ENCODE measurements at places on chromosomes 1 and 21. TPM values are rescaled to one million over a fixed set of nuclear protein-coding genes. Genes with fewer than 3 reads are reported as not detected.

DNA sequence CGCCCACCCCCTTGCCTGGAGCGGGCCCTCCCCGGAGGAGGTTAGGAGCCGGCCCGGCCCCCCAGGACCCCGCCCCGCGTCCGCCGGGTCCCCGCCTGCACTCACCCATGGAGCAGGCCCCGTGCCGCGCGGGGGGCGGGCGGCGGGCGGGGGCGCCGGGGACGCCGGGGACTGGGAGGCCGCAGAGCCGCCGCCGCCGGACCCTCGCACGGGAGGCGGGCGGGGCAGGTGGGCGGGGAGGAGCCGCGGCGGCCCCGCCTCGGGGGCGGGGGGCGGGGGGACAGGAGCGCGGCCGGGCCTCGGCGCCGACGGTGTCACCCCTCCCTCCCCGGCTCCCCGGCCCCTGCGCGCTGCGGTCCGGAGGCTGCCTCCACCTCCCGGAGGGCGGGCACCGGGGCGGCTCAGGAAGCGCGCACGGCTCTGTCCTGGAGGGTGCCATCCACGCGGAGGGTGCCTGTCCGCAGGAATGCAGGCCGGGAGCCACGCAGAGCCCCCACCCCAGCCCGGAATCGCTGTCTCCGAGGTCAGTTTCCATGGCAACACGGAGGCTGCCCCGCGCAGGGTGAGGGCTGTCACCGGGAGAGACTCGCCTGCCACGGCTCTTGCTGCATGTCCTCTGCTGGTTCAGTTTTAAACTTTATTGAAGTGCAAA lies 5.9 kb upstream of the PLEKHG5 start:
- H3K4me1 ChIP-seq = no peaks in the 10 kb centered on the region
- H3K27me3 ChIP-seq = peaks cover 12% of the 10 kb centered on the region
- H3K36me3 ChIP-seq = no peaks in the 10 kb centered on the region
- no peak overlapping the region for H3K27ac ChIP-seq

- peaks cover under 1% of the 10 kb centered on the region for H3K4me1 ChIP-seq
- H3K4me3 ChIP-seq = no peak overlapping the region
- no peaks in the 10 kb centered on the region for H3K36me3 ChIP-seq
These were observed 6.3 kb downstream of the FAAH start for GRCh38 chr1:46400421-46400820.

DNA sequence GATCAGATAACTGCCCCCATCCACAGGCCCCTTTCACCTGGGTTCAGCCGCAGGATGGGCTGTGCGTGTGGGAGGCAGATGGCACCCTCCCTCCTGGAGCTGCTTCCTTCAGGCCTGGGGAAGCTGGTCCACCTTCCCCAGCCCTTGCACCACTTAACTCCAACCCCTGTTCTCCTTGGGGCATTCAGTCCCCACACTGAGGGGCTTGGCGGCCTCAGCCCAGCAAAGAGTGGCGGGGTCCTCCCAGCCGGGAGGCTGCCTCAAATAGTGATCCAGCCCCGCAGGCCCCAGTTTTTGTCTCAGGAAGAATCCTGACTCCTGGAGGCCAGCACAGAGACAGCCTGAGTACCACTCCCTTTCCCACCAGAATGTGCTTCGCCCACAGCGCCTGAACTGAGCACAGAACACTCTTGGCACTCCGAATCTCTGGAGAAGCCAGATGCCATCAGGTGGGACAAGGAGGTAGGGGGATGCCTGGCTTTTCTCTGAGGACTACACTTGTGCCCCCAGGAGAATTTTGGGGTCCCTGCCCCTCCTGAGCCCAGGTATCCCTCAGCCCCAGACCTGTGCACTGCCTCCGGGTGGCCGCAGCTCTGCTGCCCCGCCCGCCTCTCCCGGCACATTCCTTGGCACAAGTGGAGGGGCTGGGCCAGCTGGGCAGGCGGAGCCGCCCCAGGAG lies 936 bp downstream of the PAQR6 start:
- peaks cover 12% of the 10 kb centered on the region for H3K36me3 ChIP-seq
- no peak for DNase-seq
- H3K4me1 ChIP-seq = peaks cover 9% of the 10 kb centered on the region
- peaks cover 13% of the 10 kb centered on the region for H3K27me3 ChIP-seq
- no peak overlapping the region for H3K4me3 ChIP-seq

GRCh38 chr21:15766952-15767603 lies 37.3 kb downstream of the USP25 start:
- H3K36me3 ChIP-seq = no peaks in the 10 kb centered on the region
- H3K4me1 ChIP-seq = no peaks in the 10 kb centered on the region
- H3K27me3 ChIP-seq = no peaks in the 10 kb centered on the region
- H3K4me3 ChIP-seq = no peak overlapping the region
- DNase-seq = no peak

DNA sequence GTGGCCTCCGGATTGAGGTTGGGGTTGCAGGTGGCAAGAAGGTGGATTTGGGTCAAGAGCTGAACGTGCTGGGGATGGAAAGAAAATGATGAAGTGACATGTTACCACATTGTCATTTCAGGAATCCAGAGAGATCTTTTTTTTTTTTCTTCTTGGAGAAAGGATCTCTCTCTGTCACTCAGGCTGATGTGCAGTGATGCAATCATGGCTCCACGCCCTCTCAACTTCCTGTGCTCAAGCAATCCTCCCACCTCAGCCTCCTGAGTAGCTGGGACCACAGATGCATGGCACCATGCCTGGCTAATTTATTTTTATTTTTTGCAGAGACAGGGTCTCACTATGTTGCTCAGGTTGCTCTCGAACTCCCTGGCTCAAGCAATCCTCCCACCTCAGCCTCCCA lies 80.6 kb downstream of the GON4L start:
- DNase-seq = no peak
- H3K27me3 ChIP-seq = no peaks in the 10 kb centered on the region
- no peak overlapping the region for H3K27ac ChIP-seq
- H3K4me1 ChIP-seq = no peaks in the 10 kb centered on the region
- H3K4me3 ChIP-seq = no peak overlapping the region

DNA sequence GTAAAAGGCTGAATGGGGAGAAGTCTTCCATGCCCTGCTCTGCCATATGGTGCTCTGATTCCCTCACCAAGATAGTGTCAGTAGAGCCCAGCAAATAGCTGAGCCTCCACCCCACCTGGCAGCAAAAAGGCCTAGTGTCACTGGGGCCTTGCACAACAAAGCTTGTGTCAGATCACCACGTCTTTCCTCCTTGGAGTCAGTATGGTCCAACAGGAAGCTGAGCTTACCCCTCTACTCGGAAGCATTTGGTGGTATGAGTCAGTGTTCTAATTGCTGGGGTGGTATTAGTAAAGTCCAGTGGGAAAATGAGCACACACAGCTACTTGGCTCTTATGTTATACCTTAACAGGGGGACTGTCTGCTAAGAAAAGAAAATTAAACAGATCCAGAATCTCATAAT lies 18.7 kb upstream of the RRP15 start:
- H3K36me3 ChIP-seq = no peaks in the 10 kb centered on the region
- H3K27me3 ChIP-seq = no peaks in the 10 kb centered on the region
- no peak overlapping the region for H3K27ac ChIP-seq
- H3K4me3 ChIP-seq = no peak overlapping the region
- no peaks in the 10 kb centered on the region for H3K4me1 ChIP-seq

DNA sequence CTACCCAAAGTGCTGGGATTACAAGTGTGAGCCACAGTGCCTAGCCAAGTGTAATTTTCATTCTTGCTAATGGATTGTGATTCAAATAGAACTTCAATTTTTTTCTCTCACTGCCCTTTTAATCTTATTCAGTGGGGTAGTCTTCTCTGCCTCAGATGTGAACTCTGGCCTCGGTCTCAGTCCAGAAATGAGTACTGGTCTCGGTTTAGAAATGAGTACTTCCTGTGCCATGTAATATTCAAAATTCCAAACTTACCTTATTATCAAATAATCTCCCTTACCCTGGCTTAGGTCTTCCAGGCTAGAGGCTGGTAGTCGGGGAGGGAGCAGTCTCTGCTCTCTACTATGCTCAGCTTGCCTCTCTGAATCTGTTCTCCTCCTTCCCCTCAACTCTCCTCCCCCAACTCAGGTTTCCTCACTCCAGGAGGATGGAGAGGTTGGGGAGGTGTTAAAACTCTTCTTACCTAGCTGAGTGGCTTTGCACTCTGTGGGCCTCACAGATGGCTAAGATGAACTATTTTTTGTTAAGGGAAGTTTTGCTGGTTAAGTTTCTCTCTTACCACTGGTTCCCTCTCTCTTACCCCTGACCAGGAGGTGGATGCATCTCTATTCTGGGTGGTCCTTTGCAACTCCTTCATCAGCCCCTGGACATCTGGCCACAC lies 4.8 kb upstream of the SLAMF9 start:
- H3K27ac ChIP-seq = no peak overlapping the region
- no peak overlapping the region for H3K4me3 ChIP-seq
- no peaks in the 10 kb centered on the region for H3K4me1 ChIP-seq
- H3K27me3 ChIP-seq = no peaks in the 10 kb centered on the region
- H3K36me3 ChIP-seq = no peaks in the 10 kb centered on the region

DNA sequence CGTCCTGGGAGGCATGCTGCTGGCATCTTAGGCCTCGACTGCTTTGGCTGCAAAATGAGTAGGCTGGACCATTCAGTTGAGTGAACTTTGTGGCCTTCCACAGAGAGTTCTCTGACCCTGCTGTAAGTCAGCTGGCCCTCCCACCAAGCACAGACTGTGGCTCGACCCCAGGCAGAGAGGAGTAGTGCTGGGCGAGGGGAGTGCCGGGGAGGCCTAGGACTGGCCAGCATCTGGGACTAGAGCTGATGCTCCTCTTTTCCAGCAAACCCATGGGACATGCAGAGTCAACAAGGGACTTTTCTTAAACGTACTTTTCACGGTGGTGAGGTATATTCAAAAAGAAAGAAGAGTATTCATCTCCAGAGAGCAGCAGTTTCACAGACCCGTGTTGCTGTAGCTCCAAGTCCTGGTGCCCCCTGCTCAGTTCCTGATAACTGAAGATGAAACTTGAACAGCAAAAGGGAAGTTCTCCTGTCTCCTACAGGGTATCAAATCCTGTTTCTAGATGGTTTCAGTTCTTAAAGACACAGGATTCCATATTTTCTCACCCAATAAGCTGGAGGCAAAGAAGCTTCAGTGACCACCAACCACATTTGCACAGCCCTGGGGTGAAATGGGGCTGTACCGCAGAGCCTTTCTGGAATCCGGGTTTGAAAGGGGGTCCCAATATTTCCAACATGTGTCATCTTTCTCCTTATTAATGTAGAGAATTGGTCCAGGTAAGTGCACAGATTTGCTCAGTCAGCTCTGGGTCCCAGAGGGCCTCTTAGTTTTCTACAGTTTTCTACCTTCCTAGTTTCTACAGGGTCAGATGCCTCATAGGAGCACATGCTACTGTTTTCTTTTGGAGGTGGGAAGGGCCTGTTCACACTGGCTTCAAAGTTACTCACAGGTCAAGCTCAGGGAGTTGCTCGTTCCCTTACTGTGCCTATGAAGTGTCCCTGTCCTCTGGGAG lies 20.9 kb downstream of the BATF3 start:
- no peak overlapping the region for H3K27ac ChIP-seq
- DNase-seq = no peak
- no peak overlapping the region for H3K4me3 ChIP-seq
- no peaks in the 10 kb centered on the region for H3K4me1 ChIP-seq

DNA sequence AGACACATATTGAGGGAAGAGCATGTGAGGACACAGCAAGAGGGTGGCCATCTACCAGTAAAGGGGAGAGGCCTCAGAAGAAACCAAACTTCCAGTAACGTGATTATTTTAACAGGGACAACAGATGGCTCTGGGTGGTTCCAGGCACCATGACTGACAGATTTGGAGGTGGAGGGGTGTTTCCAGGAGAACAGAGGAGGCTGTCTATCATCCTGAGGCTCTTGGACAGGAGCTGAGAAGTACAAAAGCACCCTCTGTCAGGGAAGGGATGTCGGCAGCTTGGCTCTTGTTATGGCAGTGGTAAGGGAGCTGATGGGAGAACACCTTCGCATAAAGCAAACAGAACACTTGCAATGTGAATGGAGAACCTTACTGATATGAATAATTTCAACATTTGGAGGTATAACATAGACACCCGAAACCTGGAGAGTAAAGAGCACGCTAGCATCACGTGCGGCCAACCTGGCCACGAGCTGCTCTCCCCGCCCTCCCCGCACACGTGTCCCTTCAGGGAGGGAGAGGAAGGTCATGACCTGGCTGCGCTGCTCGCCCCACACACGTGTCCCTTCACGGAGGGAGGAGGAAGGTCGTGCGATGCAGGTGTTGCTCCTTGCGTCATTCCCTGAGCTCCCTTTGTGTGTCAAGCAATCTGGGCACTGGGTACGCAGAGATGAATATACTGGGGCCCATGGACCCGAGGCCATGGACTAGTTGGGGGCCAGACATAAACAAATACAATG lies 37.5 kb upstream of the NLRP3 start:
- no peak overlapping the region for H3K4me3 ChIP-seq
- H3K36me3 ChIP-seq = no peaks in the 10 kb centered on the region
- H3K27me3 ChIP-seq = no peaks in the 10 kb centered on the region

DNA sequence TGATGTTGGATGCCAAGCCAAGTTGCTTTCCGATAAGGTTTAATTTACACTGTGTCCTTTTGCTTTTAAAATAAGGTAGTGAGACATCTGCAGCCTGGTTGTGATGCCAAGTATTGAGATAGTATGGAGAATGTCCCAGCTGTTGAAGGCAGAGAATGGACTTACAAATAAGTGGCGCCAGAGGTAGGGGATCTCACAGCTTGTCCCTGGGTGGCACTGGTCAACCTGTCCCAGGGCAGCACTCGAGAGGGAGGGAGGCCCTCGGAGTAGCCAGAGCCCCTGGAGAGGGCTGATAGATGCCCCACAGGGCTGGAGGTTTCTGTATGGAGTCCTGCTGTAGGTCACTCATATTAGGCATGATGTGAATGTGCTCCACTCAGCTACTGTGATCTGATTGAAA lies 98.5 kb downstream of the GALNT2 start:
- no peaks in the 10 kb centered on the region for H3K4me1 ChIP-seq
- DNase-seq = no peak
- H3K27me3 ChIP-seq = no peaks in the 10 kb centered on the region
- no peak overlapping the region for H3K4me3 ChIP-seq

- no peaks in the 10 kb centered on the region for H3K36me3 ChIP-seq
- no peak overlapping the region for H3K4me3 ChIP-seq
- no peak for DNase-seq
- no peaks in the 10 kb centered on the region for H3K27me3 ChIP-seq
These were observed 118.4 kb downstream of the KCNN3 start for GRCh38 chr1:154751690-154752089.

GRCh38 chr1:115277276-115277675 lies 60.8 kb downstream of the NGF start:
- H3K4me1 ChIP-seq = no peaks in the 10 kb centered on the region
- H3K27me3 ChIP-seq = no peaks in the 10 kb centered on the region
- no peaks in the 10 kb centered on the region for H3K36me3 ChIP-seq
- no peak overlapping the region for H3K4me3 ChIP-seq

DNA sequence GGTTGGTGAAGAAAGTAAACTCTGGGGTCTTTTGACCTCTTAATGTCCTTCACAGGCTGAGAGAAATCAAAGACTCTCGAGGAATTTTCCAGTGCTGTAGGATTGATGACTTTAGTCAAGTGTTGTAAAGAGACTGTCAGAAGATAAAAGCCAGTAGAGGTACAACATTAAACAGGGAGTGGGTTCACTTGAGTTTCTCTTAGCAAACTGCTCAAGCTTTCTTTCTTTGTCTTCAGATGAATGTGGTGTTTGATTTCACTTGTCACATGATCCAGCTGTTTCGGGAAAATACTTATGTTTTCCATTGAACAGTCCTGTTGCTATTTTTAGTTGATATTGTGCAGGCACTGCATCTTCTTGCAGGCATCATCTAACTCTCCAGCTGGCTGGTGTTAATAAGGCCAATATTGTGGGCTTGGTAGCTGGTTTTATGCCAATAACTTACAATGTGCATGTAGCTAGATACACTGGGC lies 45.6 kb downstream of the XCL2 start:
- H3K4me3 ChIP-seq = no peak overlapping the region
- H3K27ac ChIP-seq = peak overlapping the region; percentile 46
- no peak for DNase-seq
- no peaks in the 10 kb centered on the region for H3K36me3 ChIP-seq
- H3K27me3 ChIP-seq = no peaks in the 10 kb centered on the region
- H3K4me1 ChIP-seq = peaks cover 14% of the 10 kb centered on the region

The C1orf87 gene
- not detected for total RNA-seq

The COL11A1 gene
- 0.88 TPM for total RNA-seq

All from colonic mucosa (tissue), 4 donors.